Activated CD4-positive, alpha-beta T cell treated with anti-CD3 and anti-CD28 coated beads for 36 hours (primary cell): ENCODE measurements at places on chromosomes 11 and 22.
A peak's percentile ranks its signal among the peaks of the same experiment; 100 is the strongest.

GRCh38 chr22:47406896-47407295 is 644.4 kb downstream of the TBC1D22A start:
- DNase-seq: no peak

DNA sequence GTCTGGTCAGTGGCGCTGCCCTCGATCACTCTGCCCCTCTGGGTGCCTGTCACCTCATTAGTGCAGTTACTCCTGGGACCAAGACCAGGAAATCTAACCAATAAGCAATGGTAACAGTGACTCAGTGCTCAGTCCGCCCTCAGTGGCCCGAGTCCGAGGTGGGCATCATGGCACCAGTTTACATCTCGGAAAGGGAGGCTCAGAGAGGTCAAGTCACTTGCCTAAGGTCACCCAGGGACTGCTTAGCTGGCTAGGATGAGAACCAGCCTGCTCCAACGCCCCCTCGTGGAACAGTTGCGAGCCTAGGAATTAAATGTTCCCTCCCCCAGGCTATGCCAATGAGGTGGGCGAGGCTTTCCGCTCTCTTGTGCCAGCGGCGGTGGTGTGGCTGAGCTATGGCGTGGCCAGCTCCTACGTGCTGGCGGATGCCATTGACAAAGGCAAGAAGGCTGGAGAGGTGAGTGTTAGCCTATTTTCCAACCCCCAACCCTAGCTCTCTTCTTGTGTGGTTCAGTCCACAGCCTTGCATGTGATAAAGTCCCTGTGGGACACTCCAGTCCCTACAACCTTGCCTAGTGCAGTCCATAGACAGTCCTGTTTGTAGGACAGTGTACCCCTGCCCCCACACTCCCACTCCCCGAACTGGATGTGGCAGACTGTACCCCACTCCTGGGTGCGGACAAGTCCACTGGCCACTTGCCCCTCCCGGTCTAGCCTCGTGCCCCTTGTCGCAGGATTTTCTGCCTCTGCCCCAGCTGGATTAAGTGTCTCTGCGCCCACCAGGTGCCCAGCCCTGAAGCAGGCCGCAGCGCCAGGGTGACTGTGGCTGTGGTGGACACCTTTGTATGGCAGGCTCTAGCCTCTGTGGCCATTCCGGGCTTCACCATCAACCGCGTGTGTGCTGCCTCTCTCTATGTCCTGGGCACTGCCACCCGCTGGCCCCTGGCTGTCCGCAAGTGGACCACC is 1.1 kb downstream of the MTFP1 start:
- DNase-seq: peak; percentile 94

DNA sequence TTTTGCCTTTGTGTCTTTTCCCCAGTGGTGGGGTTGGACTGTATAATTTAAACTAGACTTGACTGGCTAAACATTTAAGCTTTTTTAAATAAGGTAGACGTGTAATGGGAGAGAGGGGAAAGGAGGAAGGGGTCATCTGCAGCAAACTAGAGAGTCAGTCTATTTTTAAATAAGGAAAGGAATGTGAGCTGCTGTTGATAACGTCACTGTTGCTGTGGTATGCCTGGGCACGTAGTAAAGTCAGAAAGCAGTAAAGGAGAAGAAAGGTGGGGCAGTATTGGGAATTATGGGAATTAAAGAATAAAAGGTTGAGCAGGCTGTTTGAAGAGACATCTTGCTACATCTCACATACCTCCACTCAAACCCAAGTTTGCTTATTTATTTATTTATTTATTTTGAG is 80.4 kb upstream of the FSHB start:
- DNase-seq: no peak

GRCh38 chr11:64008914-64009633 is 22.8 kb downstream of the OTUB1 start:
- no peak for DNase-seq

DNA sequence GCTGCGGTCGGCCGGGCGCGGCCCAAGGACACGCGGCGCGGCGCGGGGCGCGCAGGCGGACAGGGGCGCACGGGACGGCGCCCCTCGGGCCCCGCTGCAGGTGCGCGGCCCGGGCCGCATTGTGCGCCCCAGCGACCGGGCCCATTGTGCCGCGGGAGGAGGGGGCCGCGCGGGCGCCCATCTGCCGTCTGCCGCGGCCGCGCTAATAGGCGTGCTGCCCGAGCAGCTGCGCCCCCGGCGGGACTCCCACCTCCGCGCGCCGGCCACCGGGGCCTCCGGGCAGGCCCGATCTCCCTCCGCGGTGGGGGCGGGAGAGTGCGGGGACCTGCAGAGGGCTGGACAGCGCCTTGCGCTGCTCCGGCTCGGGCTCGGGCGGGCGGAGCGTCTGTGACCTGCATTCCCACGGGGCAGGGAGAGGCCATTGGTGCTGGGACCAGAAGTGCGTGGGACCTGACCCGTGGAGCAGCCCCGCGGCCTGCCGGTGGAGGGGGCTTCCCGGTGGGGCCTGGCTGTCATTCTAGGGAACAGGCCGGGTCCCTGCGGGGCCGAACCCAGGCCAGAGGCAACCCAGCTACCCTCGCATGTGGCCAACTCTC is 933 bp downstream of the BRSK2 start:
- DNase-seq: no peak

- DNase-seq: no peak
Measured at GRCh38 chr22:34395370-34395769, 475.1 kb upstream of the LARGE1 start.

DNA sequence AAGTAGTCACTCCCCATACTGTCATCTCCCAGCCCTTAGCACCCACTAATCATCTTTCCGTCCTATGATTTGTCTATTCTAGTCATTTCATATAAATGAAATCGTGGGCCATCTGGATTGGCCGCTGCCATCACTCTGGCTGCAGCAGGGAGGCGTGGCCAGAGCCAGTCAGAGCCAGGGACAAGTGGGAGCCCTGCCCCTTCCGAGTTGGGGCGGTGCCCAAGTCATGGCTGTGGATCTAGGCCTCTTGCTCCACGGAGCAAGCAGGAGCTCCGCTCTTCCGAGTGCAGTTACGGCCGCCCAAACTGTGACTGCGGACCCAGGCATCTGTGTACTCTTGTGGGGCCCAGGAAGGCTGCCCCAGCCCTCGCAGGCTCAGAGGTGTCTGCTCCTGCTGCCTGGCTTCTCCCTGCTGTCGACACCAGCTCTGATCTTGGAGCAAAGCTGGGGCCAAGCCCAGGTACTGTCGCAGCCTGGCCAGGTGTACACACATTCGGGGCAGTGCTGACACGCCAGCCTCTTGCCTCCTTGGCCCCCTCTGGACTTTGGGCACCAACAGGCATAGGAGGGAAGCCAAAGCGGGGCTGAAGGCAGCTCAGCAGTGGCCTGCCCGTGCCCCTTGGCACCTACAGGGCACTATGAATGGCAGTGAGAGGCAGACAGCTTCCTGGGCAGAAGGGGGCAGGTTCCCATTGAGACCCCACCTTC is 8.4 kb downstream of the MRPL48 start:
- no peak for DNase-seq

DNA sequence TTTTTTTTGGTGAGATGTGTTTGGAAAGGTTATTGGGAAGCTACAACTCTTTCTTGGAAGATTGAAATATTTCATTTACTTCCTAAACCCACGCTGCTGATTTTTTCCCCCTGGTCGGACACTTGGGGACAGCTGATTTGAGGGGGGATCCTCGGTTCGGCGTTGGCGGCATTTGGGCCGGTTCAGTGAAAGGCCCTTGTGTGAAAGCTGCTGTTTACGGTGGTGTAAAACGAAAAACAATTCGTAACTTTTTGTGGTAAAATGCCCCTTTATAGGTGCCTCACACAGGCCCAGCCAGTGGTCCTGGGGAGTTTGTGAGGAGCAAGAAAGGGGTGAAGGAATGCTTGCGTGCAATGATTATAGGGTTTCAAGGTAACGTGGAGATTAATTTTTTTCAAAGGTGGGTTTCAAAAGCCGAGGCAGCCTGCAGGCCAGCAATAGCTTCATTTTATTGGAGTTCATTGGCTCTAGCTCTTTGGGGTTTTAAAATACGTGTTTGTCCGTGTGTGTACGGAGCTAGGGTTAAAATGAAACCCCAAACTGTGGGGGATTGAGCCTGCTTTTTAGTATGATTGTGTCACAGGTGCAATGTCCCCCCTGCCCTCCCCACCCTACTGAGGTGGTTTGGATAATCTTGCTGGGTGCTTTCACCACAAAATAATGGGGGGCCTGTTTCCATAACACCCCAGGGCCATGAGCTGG is 77.2 kb upstream of the PPARA start:
- no peak for DNase-seq

GRCh38 chr11:371716-372590 is 2.7 kb downstream of the B4GALNT4 start:
- DNase-seq: peak; percentile 38

DNA sequence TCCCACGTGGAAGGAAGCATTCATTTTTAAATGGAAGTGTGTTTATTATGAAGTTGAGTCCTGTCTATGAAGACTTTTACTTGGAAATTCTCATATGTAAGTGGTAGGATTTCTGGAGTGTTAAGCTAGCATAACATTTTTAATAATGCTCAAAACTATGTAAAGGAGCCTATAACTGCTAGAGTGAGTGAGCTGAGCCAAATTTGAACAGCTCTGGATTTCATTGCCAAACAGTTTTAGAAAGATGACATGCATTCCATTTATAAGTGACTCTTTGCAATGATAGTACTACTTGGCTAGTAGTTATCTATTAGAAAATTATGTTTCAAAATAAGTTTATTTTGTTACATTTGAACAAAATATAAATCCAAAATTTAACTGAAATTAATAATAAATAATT is 721.2 kb downstream of the LUZP2 start:
- DNase-seq: no peak

DNA sequence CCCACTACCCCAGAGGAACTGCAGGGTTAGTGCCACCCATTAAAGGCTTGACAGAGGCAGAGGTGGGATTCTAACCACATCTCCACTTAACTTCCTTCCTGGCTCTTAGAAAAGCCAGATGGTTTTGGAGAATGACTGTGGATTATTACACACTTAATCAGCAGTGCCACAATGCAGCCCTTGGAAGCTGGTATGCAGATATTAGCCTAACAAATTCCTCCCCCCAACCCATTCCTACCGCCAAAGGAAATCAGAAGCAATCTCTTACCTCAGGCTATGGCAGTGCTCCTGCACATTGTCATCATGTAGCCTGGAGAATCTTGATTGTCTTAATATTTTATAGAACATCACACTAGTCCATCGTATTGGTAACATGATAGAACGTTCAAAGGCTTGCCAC is 23.2 kb upstream of the NRGN start:
- DNase-seq: no peak

GRCh38 chr22:28604966-28605761 is 74.5 kb downstream of the TTC28 start:
- no peak for DNase-seq

- DNase-seq: no peak
Measured at GRCh38 chr11:3962406-3962840, 107.0 kb downstream of the STIM1 start.

DNA sequence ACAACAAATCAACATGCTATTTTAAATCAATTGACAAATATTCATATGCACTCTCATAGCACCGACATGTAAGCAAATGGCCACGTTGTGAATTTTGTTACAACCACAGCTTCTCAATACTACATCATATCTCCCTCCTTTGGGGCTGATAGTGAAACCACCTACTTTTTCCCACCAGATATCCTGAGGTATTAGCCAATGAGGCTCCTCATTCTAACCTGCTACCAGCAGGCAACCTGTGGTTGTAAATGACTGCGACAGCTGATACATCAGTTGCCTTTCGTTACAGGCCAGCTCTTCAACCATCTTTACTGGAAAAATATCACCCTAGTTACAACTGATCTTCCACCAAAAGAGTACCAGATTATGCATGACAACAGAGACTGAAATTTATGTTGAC is 3.7 kb upstream of the XKR3 start:
- DNase-seq: no peak

DNA sequence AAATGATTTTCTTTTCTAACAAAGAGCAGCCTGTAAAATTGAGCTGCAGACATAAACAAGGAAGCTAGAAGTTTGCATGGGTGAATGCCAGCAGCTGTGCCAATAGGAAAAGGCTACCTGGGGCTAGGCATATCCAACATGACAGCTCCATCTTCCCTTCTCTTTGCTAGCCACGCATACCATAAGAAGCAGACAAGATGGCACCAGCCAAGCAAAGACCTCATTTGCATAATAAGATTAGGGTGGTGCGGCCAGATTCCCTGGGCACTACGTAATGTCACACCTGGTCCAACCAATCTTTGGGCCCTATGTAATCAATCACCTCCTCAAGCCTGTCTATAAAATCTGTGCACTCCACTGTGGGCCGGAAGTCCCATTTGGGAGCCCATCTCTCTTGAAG is 108.3 kb downstream of the SWAP70 start:
- no peak for DNase-seq

- DNase-seq: no peak
Measured at GRCh38 chr11:86636275-86636674, 36.1 kb downstream of the ME3 start.

DNA sequence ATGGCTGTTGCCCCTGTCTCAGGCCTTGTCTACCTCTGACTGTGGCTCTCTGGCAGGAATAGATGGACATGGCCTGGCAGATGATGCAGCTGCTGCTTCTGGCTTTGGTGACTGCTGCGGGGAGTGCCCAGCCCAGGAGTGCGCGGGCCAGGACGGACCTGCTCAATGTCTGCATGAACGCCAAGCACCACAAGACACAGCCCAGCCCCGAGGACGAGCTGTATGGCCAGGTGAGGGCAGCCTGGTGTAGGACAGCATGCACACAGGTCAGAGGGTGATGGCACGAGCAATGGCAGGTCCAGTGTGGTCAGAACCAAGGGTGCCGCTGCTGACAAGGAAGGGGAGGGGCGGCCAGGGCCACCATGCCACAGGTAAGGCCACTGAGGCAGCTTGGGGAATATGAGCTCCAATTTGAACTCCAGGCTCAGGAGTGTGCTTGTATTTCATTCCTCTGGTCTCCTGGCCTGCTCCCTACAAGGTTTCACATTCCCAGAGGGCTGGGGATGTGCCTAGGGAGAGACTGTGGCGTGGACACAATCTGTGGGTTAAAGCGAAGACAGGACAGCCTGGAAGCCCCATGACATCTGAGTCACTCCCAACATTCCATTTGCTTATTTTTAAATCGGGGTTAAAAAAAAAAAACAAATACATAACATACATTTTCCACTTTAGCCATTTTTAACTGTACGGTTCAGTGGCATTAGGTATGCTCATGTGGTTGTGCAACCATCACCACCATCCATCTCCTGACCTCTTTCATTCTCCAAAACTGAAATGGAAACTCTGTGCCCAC is 562 bp downstream of the FOLR3 start:
- DNase-seq: no peak

DNA sequence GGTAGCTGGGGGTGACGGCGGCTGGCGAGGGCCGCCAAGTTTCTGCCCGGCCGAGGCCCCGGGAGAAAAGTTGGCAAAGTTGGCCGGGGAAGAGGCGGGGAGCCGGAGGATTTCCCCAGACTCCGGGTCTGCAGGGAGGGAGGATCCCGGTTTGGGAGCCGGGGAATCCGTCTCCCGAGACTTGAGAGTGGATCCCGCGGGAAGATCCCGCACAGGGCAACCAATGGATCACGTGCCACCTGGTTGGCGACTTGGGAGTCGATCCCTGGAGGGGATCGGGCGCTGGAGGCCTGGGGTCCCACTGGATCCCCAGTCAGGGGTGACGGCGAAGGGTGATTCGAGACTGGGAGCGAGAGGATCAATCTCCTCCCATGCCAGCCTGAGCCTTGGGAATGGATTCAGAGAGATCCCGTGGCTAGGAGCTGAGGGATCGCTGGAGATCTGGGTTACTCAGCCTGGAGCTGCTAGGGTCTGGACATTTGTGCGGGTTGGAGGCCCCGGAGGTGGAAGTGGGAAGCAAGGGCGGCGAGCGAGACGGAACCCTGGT is 394 bp downstream of the KIAA1671 start:
- peak; percentile 11 for DNase-seq

GRCh38 chr11:103536335-103536722 is 427.1 kb downstream of the DYNC2H1 start:
- DNase-seq: no peak
